ENCODE measurements at places on chromosomes 13 and 19.
A peak's percentile ranks its signal among the peaks of the same experiment; 100 is the strongest.

DNA sequence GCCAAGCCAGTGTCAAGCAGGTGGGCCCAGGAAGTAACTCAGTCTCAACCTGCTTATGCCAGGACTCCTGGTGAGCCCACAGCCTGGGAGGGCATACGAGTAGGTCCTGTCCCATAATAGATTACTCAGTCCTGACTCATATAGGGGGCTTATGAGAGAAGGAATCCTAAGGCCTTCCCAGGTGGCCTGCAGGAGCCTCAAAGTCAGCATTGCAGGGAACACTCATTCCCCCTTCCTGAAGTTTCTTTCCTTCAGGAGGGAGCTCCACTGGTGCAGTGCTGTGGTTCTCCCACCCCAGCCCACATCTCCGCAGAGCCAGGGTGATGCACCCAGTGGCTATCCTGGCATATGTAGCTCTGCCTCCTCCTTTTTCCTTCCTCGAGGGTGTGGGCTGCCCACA is 137.3 kb downstream of the ZIC5 start:
- no peak for DNase-seq

DNA sequence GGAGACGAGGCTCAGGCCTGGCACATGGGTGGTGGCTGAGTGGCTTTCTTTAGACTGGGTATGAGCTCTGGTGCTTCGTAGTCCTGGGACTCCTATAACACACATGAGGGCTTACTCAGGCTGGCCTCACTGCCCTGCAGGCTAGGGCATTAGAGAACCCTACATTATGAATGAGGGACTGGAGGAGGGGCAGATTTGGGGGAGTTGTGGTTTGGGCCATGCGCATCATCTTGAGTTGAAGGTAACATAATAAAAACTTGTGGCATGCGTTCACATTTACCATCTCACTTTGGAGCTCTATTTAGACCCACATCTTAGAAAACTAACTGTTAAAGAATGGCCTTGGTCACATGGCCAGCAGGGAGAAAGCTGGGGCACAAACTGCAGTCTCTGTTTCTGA is 54.2 kb downstream of the STARD13 start:
- DNase-seq, result no peak

DNA sequence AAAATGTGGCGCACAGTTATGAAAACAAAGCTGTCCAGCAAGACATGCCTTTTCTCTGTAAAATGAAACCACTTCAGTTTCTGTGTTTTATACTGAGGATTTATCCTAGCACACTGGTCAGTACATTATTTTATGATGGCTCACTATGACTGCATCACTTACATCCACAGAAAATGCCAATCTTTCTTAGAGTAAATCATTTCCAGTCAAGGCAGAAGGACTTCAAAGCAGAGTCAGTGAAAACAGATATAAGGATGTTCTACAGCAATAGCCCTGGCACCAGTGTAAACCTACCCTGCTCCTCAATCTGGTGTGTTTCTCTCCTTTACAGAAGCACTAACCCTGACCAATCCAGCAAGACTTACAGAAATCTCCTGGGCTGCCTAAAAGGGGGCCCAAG is 473.5 kb downstream of the GPC6 start:
- DNase-seq, result no peak

- no peak for DNase-seq
These were observed 2.8 kb upstream of the KCNN1 start for GRCh38 chr19:17963936-17964691.

GRCh38 chr19:18846862-18847548 is 15.2 kb downstream of the UPF1 start:
- DNase-seq, result peak; percentile 89

DNA sequence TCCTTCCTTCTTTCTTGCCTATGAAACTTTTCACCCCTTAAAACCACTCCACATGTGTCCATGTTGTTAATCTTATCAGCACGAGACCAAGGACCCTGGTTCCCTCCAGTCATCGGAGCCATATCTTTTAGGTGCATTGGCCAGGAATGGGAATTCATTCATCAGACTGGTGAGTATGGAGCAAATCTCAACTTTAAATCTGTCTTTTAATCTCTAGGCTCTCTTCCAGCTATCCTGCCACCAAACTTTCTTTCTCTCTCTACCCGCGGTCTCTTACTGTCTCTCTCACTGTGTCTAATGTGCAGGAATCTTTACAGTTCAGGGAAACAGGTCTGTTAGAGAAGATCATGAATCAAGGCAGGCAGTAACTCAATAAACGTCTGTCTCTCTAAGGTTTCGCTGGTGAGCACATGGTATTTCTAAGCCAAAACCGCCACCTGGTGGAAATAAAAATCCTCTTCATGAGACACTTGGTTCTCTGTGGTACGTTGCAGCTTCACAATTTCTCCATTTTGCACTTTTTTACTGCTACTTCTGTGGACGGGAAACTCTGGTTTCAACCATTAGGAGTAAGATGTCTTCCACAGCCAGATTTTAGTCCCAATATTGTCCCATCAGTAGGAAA is 16.1 kb downstream of the LGALS16 start:
- DNase-seq, result peak; percentile 37

DNA sequence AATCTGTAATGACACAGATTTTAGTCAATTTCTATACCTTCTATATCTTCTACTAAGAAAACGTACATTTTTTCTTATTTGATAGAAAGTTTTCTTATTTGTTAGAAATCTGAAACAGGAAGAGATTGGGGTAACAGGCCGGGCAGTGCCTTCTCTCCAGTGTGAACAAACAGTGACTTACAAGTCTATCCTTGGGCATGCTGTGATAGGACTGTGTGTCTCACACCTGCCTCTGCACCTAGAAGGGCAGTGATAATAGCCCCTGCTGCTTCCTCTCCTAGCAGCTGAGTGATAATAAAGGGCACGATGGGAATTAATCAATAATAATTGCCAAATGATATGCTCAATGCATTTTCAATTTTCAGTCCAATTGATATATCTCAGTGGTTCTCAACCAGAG is 1.4 kb downstream of the TMEM272 start:
- DNase-seq, result no peak

- DNase-seq, result no peak
These were observed 207.3 kb downstream of the TEX29 start for GRCh38 chr13:111527614-111528229.

DNA sequence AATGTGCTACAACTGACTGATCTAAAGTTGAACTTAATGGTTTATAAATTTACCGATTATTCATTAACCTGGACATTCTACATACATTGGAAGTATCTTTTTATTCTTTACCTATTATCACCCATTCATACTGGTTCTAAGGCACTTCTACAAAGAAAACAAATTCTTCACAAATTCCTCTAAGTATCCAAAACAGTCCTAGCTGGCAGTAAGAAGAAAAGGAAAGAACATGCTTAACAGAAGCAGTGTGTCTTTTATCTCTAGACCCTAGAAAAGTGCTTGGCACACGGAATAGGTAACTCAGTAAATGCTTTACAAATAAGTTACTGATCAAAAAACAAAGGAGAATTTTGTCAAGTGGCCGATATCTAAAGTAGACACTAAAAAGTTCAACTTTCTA is 32.8 kb downstream of the TSC22D1 start:
- no peak for DNase-seq
